ENCODE measurements at places on chromosomes 11 and 22. TPM values are rescaled to one million over a fixed set of nuclear protein-coding genes. Genes with fewer than 3 reads are reported as not detected.

The SCGB1C1 gene
- not detected for total RNA-seq

The SGSM1 gene
- 1.6 TPM for total RNA-seq

The PLAAT3 gene
- 40.3 TPM for total RNA-seq

The SLC22A12 gene
- total RNA-seq, result not detected

The GAL3ST1 gene
- 2.1 TPM for total RNA-seq

DNA sequence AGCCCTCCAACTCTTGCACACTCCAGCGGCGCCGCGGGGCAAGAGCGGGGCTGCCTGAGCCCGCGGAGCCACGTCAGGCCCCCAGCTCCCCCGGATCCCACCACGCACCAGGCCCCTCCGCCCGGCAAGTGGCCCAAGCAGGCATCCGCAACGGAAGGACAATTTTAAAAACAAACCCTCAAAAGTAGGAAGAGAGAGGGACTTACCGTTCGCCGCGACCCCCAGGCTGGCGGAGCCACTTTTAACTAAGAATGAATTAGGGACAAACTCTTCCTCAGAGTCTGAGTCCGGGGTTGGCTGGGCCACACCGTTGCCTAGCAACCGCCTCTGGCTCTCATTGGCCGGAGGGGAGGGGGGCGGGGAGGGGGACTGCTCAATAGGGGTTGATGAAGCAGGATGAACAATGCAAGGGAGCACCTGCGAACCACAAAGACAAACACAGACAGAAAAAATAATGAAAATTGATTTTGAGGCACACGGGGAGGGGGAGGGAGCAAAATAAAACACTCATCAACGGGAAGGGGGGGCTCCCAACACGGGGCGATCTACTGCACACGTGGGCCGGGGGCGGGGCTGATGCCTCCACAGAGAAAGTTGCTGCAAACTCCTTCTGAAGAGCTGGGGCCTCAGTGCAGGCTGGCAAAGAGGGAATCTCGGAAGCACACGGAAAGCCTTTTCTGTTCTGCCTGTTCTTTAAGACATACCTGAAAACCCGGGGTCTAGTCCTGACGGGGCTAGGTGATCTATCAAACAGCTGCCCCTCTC is 387.5 kb upstream of the NARS2 start:
- H3K27me3 ChIP-seq, result peaks cover 5% of the 10 kb centered on the region
- H3K4me3 ChIP-seq, result peak overlapping the region; percentile 24
- DNase-seq, result no peak
- H3K4me1 ChIP-seq, result peaks cover 12% of the 10 kb centered on the region

DNA sequence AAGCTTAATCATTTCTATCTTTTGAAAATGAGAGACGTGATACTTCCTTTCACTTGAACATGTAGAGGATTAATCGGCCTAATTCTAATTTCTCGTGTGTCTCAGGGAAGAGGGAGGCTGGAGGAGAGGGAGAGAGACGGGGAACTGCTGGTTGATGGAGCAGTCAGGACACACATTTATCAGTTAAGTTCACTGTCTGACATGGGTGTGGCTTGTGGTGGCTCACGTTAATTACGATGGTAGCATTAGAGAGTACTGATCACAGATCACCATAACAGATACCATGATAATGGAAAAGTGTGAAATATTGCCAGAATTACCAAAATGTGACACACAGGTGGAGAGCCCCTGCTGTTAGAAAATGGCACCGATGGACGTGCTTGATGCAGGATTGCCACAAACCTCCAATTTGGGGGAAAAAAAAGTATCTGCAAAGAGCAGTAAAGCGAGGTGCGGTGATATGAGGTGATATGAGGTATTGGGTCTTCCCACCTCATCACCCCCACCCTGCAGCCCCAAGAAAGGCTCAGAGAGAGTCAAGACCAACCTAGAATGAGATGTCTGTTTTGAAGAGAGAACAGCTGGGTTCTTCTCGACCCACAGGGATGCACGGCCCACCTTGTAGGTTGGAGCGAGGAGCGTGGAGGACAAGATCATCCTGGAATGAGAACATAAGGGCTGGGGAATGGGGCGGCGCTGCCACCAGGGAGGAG is 19.7 kb downstream of the ZBED4 start:
- no peak for DNase-seq
- no peaks in the 10 kb centered on the region for H3K27me3 ChIP-seq
- H3K4me1 ChIP-seq, result no peaks in the 10 kb centered on the region
- H3K36me3 ChIP-seq, result no peaks in the 10 kb centered on the region
- no peak overlapping the region for H3K27ac ChIP-seq

DNA sequence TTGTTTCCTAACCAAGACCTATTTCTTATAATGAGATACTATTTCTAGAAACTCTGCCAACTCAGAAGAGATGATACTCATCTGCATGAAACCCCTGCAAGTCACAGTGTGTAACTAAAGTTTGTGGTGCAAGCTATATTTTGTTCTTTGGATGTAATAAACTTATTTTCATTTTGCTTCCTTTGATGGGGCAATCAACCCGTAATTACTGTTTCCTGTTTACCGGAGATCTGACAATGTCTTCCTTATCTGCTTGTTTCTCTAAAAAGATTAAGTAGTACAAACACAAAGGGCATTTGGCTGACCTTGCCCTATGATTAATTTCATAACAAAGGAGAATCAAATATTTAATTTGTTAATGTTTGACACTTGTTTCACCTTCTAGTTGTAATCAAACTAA is 846.6 kb upstream of the ANO3 start:
- no peak overlapping the region for H3K27ac ChIP-seq
- no peaks in the 10 kb centered on the region for H3K36me3 ChIP-seq
- no peaks in the 10 kb centered on the region for H3K27me3 ChIP-seq
- DNase-seq, result no peak

DNA sequence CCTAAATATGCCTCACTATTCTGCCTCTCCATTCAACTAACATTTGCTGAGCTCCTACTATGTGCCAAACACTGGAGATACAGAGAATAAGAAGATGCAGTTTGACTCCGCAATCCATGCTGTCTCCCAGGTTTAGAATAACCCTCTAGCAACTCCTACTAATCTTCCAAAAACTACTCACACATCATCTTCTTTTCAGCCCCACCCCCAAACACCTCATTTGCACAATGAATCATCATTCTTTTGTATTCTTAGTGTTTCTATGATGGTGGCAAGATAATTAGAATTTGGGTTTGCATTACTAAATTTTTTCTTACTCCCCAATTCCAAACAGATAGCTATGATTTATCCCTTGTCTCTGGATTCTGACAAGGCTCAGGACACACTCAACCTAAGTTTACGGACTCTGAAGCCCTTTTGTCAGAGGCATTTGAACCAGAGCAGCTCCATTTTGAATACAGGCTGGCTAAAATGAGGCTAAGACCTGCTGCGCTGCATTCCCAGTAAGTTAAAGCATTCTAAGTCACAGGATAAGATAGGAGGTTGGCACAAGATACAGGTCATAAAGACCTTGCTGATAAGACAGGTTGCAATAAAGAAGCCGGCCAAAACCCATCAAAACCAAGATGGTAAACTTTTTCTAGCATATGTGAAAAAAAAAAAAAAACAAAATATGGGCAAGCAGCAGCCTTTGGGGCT is 1038.9 kb downstream of the DLG2 start:
- H3K4me1 ChIP-seq, result no peaks in the 10 kb centered on the region
- no peak for DNase-seq
- no peaks in the 10 kb centered on the region for H3K27me3 ChIP-seq
- no peak overlapping the region for H3K27ac ChIP-seq
- H3K36me3 ChIP-seq, result no peaks in the 10 kb centered on the region

GRCh38 chr11:68354148-68354872 is 41.9 kb downstream of the LRP5 start:
- H3K27ac ChIP-seq, result peak overlapping the region; percentile 97
- H3K4me3 ChIP-seq, result no peak overlapping the region
- no peaks in the 10 kb centered on the region for H3K27me3 ChIP-seq
- H3K4me1 ChIP-seq, result peaks cover 93% of the 10 kb centered on the region
- peak; percentile 94 for DNase-seq
- H3K36me3 ChIP-seq, result peaks cover 11% of the 10 kb centered on the region

DNA sequence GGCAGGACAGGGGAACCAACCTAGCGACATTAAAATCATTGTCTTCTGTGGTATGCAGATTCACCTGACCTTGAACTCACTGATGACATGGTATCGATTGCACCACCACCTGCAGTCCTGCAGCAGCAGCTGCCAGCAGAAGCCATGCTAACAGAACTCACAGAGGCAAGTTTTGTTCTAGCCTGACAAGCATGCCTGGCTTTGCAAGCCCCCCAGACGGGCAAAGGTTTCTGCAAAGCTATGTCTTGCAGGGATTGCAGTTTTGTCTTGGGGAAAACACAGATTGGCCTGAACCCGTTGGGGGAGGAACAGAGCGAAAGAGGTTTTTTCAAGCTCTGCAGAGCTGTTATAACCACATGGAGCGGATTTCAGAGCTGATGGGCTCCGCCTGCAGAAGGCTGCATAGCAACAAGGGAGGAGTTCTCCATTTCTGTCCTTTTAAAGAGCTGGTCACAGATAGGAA is 221.0 kb downstream of the HIPK3 start:
- DNase-seq, result no peak
- H3K36me3 ChIP-seq, result no peaks in the 10 kb centered on the region
- no peak overlapping the region for H3K27ac ChIP-seq
- H3K4me1 ChIP-seq, result no peaks in the 10 kb centered on the region

- H3K4me1 ChIP-seq, result peaks cover 11% of the 10 kb centered on the region
- H3K27ac ChIP-seq, result no peak overlapping the region
- no peak for DNase-seq
- no peak overlapping the region for H3K4me3 ChIP-seq
Measured at GRCh38 chr11:14117632-14118031, 155.1 kb downstream of the SPON1 start.

- no peak overlapping the region for H3K4me3 ChIP-seq
- no peaks in the 10 kb centered on the region for H3K27me3 ChIP-seq
- no peaks in the 10 kb centered on the region for H3K36me3 ChIP-seq
- H3K27ac ChIP-seq, result no peak overlapping the region
- no peaks in the 10 kb centered on the region for H3K4me1 ChIP-seq
Measured at GRCh38 chr11:28384418-28384817, 276.2 kb downstream of the METTL15 start.

DNA sequence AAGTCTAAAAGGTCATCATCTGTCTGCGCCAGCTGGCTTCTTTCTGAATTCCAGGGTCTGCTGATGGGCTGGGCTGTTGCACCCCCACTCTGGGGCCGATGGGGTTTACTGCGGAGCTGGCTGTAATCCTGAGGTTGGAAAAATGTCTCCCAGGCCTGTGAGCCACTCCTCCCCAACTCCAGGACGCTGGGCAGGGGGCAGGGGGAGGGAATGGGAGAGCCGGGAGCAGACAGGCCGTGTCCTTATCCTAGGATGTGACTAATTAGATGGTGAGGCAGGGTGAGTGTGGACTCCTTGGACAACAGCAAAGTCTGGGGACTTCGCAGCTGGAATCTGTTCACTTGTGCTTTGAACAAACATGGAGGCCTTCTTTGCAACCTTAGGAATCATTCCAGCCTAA is 48.7 kb downstream of the LRRC32 start:
- no peaks in the 10 kb centered on the region for H3K4me1 ChIP-seq
- no peak overlapping the region for H3K4me3 ChIP-seq
- no peaks in the 10 kb centered on the region for H3K36me3 ChIP-seq
- DNase-seq, result no peak

DNA sequence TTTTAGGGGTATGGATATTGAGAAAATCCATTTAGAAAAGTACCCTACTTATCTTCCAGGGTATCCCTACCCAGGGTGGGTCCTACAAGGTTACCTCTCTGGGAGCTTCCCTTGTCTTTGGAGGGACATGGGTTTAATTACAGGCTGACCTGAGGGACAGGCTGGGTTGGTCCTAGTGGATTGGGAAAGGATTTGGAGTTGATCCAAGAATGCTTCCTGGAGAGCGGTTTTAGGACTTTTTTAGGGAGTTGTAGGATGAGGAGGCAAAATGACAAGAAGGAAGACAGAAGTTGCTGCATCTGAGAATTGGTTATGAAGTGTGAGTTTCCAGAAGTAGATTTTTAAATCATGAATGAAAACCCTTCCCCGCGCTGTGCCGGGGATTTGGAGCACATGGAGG is 61.8 kb upstream of the CRTAM start:
- no peaks in the 10 kb centered on the region for H3K36me3 ChIP-seq
- no peaks in the 10 kb centered on the region for H3K27me3 ChIP-seq
- DNase-seq, result no peak
- no peak overlapping the region for H3K27ac ChIP-seq
- H3K4me1 ChIP-seq, result no peaks in the 10 kb centered on the region

- H3K4me3 ChIP-seq, result peak overlapping the region; percentile 65
- H3K27me3 ChIP-seq, result peaks cover 39% of the 10 kb centered on the region
- no peak for DNase-seq
- H3K27ac ChIP-seq, result no peak overlapping the region
- peaks cover 8% of the 10 kb centered on the region for H3K36me3 ChIP-seq
- H3K4me1 ChIP-seq, result peaks cover 12% of the 10 kb centered on the region
Measured at GRCh38 chr11:46382646-46383403, 1.4 kb downstream of the MDK start.

DNA sequence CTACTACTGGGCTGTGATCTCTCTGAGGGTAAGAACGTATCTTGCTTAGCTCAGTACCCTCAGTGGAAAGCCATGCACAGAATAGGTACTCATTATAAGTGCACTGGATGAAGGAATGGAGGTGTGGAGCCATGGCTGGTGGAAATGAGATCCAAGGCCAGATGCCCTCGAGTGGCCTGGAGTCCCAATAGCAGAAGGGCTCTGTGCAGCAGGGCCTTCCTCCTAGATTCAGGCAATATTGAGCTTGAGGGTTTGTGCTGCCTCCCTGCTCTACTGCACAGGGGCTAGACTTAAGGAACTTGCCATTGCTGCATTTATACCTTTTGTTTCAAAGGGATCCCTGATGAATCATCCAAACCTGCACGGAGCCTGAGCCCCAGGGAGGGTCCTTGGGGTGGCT is 33.6 kb upstream of the TUB start:
- H3K36me3 ChIP-seq, result no peaks in the 10 kb centered on the region
- no peak overlapping the region for H3K4me3 ChIP-seq
- no peak for DNase-seq
- H3K4me1 ChIP-seq, result no peaks in the 10 kb centered on the region
- no peaks in the 10 kb centered on the region for H3K27me3 ChIP-seq

DNA sequence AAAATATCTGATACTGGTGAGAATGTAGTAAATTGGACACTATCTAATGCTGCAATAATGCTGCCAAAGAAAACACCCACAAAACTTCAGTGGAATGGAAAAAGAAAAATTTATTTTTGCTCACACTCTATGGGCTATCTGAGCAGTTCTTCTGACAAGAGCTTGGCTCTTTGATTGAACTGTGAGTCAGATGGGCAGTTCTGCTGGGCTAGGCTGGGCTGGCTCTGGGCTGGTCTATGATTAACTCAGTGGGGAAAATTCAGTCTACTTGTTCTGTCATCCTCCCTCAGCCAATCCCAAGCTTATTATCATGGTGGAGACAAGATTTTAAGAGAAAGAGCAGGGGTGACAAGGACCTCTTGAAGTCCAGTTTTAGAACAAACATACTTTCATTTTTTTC is 1404.8 kb downstream of the LRRC4C start:
- H3K27me3 ChIP-seq, result no peaks in the 10 kb centered on the region
- DNase-seq, result no peak
- no peak overlapping the region for H3K4me3 ChIP-seq
- no peaks in the 10 kb centered on the region for H3K36me3 ChIP-seq
- H3K27ac ChIP-seq, result no peak overlapping the region
- no peaks in the 10 kb centered on the region for H3K4me1 ChIP-seq

- H3K27me3 ChIP-seq, result no peaks in the 10 kb centered on the region
- H3K27ac ChIP-seq, result no peak overlapping the region
- H3K36me3 ChIP-seq, result peaks cover 11% of the 10 kb centered on the region
- no peak for DNase-seq
Measured at GRCh38 chr11:125090816-125091215, 20.6 kb downstream of the TMEM218 start.

All from esophagus muscularis mucosa (tissue), 4 donors.